Stimulated activated CD8-positive, alpha-beta memory T cell treated with anti-CD3 and anti-CD28 coated beads, Interleukin-15, amount 100 ng/mL, for 24 hours (primary cell): ENCODE measurements at places on chromosomes 2 and 18.
A peak's percentile ranks its signal among the peaks of the same experiment; 100 is the strongest.

DNA sequence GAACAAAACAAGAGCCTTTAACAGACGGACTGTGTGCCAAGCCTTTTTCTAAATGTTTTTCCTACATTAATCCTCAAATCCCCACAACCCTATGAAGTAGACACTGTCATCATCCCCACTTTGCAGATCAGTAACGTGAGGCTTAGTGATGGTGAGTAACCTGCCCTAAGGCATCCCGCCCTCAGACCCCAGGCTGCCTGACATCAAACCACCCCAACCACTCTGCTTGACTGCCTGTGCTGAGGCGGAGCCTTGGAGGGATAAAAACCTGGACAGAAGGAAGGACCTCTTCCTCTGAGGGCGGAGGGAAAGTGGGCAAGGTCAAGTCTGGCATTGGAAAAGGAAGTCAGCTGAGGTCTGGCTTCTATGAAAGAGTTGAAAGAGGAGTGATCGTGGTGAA lies 104.6 kb downstream of the SP3 start:
- no peak for DNase-seq

GRCh38 chr2:105782646-105783045 lies 37.9 kb downstream of the NCK2 start:
- DNase-seq, result no peak

DNA sequence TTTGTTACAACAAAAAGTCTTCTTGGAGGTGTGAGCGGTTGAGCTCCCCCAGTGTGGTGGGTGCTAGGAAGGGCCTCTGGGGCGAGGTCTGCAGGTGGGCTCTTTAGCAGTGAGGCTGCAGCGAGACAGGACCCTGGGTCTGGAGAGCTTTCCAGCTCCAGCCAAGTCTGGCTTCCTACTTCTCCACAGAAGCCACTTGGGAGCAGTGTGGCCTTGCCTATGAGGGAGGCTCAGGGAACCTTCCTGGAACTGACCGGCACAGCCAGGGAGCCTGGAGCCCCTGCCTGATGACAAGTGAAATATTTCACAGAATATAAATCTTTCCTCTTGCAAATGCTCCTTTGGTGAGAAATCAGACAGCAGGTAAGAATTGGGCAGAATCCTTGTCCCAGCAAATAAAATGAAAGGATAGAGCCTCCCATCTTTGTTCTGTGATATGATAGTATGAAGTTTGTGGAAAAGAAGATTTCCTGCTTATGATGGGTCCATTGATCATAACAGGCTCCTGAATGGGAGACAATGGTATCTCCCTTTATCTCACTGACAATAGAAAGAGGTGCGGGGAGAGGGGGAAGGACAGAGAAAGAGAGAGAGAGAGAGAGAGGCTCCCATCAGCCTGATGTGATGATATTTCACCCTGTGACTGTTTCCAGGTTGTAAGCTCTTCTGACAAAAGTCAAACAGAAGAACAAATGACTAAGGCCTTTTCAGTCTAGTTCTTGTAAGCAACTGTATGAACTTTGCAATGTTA lies 289.8 kb upstream of the SPRED2 start:
- no peak for DNase-seq

- peak; percentile 13 for DNase-seq
Observed at GRCh38 chr2:13006829-13007717, 290.3 kb downstream of the TRIB2 start.
